Activated CD4-positive, alpha-beta T cell treated with anti-CD3 and anti-CD28 coated beads, Interleukin-2, amount 10 ng/mL, durations not matched to agents 7 days and 5 days (primary cell): ENCODE measurements at places on chromosomes 12 and 14.

DNA sequence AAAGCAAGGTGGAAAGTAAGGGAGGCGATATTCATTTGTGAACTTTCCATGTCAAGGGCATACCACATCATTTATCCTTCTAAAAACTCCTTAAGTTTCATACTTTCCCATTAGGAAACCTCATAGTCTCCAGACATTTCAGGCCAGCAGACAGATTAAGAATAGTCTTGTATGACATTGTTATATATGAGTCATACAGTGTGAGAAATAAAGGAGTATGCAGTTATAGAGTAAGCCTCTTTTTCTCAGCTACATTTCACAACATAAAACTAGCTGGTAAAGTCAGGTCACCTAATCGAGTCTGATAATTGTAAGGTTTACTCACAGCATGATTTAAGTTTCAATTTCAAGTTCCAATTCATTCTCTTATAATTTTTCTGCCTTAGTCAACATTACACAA is 164.3 kb downstream of the GRIP1 start:
- DNase-seq: no peak

- no peak for DNase-seq
Observed at GRCh38 chr14:71362920-71363584, 455.8 kb downstream of the PCNX1 start.

DNA sequence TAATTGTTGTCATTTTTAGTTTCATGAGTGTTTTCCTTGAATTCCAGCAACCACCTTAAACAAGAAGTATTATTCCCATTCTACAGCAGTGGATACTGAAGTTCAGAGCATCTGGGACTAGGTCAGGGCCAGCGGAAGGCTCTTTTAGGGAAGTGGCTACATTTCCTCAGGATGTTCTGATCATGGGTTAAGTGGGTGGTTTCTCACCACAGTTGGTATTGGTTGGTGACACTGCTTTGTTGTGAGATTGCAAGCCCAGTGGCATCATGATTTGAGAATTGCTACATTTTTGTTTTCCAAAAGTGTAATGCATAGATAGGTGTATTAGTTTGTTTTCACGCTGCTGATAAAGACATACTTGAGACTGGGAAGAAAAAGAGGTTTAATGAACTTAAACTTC is 47.1 kb downstream of the SYNE2 start:
- DNase-seq: no peak

GRCh38 chr14:91749868-91750267 is 18.0 kb upstream of the CATSPERB start:
- no peak for DNase-seq

DNA sequence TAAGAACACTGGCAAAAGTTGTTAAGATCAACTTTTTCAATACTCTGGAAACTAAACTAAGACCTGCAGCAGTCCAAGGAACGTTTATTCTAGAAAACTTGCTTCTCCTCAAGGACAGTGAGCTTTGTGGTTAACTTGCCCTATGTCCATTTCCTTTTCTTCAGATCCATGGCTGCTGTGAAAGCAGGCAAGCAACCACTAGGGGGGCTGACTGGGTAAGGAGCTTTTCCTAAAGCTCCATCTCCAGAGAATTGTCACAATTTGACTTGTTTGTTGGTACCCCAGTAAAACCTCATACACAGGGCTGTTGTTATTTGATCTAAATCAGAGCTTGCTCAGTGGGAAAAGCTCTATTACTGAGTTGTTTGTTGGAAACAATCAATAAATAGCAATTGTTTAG is 10.1 kb upstream of the RPL10L start:
- no peak for DNase-seq
